AG09319 (cell line): ENCODE measurements at places on chromosomes 5 and 9.
A peak's percentile ranks its signal among the peaks of the same experiment; 100 is the strongest.

- DNase-seq: peak; percentile 71
These were observed 12.0 kb downstream of the MACROH2A1 start for GRCh38 chr5:135386886-135387628.

DNA sequence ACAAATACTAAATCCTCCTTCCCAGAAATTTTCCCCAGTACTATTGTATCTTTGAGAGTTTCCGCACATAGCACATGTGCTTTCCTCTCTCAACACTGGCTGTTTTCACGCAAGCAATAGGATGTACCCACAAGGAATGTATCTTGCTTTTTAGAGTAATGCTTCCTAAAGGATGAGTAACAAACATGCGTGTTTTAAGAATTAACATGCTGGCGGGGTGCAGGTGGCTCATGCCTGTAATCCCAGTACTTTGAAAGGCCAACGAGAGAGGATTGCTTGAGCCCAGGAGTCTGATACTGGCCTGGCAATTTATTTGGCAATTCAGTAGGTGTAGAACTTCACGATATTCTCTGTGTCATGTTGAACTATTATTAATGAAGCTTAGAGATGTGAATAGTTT, 4.6 kb downstream of the RUFY1 start:
- DNase-seq: no peak

- DNase-seq: no peak
These were observed 437.2 kb upstream of the EDIL3 start for GRCh38 chr5:84821924-84822323.

DNA sequence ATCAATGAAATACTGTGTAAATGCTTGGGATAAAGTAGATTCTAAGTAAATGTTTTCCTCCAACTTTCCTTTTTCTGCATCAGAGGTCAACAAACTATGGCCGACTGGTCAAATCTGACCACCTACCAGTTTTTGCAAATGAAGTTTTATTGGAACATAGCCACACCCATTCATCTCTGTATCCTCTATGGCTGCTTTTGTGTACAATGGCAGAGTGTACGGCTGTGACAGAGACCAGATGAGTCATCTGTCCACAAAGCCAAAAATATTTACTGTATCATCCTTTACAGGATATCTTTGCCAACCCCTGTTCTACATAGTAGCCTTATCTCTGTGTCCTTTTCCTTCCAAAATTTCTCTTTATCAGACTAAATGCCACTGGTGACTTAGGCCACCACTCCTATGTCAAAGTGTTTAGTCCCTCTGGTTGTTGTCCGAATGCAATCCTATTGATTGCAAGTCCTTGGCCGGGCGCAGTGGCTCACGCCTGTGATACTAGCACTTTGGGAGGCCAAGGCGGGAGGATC, 218.4 kb upstream of the KLF4 start:
- no peak for DNase-seq

DNA sequence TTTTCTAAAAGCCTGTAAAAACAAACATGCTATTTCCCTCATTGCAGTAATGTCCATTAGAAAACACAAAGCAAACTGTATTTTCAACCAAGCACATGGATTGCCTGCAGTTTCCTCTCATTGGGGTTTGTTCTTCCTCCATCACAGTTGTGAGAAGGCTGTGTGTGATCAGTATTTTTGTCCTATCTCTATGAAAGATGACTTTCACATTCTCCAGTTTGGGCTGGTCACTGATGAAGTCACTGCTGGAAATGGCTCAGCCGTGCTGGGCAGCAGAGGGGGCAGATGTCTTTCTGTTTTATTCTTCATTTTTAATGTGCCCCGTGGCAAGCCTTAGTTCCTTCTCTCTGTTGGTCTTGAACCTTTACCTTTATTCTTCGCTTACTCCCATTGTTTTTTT, 288.9 kb upstream of the MPDZ start:
- no peak for DNase-seq

DNA sequence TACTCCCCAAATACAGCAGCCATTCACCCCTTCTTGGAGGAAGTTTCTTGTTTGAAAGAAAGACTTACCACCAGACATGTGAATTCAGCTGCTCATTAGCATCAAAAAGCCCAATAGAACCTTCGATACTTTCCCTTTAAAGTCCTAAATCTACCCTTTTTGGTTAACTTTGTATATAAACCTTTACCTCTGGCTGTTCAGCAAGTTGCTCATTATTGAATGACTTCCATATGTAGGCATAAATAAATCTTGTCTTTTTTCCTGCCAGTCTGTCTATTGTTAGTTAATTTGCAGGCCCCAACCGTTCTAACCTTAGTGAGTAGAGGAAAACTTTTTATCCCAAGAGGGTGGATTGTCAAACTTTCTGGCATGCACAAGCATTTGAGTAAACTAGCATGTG, 27.9 kb upstream of the FBXL17 start:
- DNase-seq: no peak

DNA sequence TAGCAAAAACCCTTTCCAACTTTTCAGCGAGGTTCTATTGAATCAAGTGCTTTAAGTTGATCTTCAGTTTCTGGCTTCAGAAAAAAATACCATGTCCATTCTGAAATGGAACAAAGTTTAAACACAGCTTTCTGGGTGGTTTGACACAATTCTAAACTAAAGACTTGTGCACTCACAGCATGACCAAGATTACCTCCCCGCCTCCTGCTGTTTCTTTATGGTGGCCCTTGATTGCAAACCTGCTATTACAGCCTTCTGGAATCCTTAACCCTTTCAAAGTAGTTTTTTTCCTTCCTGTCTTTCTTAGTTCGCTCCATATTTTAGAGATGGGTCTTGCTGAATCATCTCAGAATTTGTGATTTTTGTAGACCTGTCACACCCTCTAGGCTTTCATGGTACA, 135.9 kb upstream of the FBN2 start:
- DNase-seq: no peak

DNA sequence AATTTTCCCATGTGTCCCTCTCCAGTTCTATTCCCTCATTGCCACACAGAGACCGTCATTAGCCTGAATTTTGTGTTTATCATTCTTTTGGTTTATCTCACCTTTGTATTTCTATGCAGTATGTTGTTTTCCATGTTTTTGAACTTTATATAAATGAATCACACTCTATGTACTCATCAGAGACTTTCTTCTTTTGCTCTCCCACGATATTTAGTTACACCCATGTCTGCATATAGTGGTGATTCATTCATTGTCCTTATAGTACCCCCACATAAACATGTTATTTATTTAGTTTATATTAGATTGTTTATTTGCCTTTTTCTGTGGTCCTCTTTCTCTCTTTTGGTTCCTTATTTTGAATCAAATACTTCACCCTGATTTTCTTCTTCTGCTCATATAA, 199.7 kb downstream of the FSTL4 start:
- no peak for DNase-seq

- DNase-seq: no peak
These were observed 85.0 kb downstream of the ROR2 start for GRCh38 chr9:91865041-91865440.

DNA sequence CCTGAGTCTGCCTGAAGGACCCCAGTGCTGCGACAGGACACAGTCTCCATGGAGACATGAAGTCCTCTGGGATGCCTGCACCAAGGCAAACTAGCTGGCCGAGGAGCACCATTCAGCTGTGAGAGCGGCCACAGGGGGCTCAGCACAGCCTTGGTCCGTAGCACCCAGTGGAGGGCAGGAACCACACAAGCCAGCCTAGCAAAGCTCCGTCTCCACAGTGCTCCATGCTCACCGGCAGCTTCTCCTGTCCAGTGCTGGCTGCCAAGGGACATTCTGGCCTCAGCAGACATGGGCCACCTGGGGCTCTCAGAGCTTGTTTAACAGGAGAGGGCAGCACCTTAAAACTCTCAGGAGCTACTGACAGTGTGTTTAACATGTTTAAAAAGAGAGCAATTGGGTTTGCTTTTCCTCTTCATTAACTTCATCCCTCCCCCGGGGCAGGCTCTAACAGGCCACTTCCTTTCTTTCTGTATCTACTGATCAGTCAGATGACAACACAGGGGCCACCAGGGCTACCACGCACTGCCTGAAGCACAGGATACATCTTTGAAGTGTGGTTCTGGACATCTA, 57.0 kb downstream of the SECISBP2 start:
- DNase-seq: no peak

GRCh38 chr5:160434022-160434531, 12.4 kb downstream of the PTTG1 start:
- DNase-seq: no peak

- DNase-seq: no peak
These were observed 1.0 kb downstream of the SET start for GRCh38 chr9:128689820-128690683.

GRCh38 chr9:33472171-33472880, 1.4 kb downstream of the NOL6 start:
- DNase-seq: no peak

- DNase-seq: no peak
These were observed 144.1 kb upstream of the IER5L start for GRCh38 chr9:129322022-129322621.

- DNase-seq: peak; percentile 59
These were observed 95.4 kb upstream of the DAB2 start for GRCh38 chr5:39520232-39520572.
